ENCODE measurements at places on chromosomes 16 and 17.
A peak's percentile ranks its signal among the peaks of the same experiment; 100 is the strongest.

DNA sequence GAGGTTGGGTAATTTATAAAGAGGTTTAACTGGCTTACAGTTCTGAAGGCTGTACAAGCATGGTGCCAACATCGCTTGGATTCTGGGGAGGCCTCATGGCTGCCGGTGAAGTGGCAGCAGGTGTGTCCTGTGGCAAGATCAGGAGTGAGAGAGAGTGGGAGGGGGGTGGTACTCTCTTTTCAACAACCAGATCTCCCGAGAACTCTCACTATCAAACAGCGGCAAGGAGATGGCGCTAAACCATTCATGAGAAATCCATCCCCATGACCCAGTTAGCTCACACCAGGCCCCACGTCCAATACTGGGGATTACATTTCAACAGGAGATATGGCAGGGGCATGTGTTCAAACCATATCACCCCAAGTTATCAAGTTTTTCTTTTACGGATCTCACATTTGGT is 44.0 kb upstream of the CBX4 start:
- no peak for DNase-seq

DNA sequence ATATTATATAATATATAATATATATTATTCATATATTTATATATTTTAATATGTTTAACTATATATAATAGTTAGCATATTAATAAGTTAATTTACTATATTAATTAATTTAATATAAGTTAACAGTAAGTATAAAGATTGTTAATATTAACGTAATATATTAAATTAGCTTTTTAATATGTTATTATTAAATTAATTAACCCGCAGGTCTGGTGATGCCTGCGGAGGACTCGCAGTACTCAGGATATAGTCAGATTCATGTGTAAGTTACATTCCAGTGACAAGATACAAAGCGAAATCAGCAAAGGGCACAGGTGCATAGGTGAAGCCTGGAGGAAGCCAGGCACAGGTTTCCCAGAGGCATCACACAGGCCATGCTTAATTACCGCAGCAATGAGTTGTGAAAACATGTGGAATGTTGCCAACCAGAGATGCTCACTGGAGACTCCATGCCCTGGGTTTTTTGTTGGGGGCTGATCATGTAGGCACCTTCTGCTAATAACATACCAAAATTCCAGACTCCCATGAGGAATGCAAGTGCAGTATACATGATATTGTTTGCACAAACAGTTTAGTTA is 130.4 kb upstream of the MPHOSPH6 start:
- no peak for DNase-seq

DNA sequence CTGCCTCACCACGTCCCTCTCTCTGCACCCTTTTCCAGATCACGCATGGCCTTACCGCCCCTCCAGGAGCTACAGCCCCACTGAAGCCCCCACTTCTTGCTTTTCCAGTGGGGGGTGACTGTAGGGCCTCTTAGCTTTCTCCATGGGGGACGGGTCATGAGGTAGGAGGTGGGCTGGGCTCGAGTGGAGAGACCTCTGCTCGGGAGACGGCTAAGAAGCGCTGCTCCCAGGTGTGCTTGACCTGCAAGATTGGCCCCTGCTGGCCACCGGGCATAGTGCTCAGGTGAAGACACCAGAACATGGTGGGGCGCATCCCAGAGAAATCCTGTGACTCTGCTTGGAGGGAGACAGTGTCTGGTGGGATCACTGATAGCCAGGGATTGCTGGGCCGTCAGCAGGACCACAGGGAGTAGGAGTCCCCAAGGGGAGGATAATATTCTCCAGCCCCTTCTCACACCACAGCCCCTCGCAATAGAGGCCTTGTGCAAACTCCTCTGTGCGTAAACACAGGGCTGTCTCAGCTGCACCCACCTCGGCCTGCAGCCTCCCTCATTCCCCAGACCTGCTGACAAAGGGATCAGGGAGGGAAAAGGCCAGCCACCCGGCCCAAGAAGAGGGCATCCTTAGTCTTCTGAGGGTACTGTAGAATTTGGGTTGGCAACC is 8.9 kb upstream of the GALK1 start:
- no peak for DNase-seq

GRCh38 chr16:67842509-67843342 is 606 bp downstream of the THAP11 start:
- DNase-seq = no peak

- no peak for DNase-seq
Observed at GRCh38 chr16:22217890-22218730, 12.0 kb downstream of the EEF2K start.

GRCh38 chr17:5035315-5035714 is at the start of gene SLC52A1:
SLC52A1 (minus strand) TSS chr17:5035426; CDS start chr17:5034606, 820 bp downstream.
- no peak for DNase-seq

GRCh38 chr17:60047590-60047989 is 31.1 kb downstream of the HEATR6 start:
- DNase-seq = no peak

DNA sequence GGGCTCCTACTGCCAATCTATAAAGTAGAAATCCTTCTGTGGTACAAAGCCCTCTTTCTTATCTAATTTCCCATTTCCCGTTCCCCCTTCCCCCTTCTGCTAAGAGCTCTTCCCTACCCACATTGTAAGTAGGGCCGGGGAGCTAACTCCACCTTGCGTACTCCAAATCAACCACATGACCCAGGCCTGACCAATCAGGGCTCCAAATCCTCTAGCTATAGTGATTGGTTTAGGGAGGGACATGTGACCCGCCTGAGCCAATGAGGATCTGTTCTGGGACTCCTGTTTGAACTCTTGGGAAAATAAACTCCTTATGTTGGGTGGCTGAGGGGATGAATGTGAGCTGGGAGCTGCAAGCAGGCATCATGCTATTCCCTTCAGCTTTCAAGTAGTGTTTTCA is 40.9 kb upstream of the MEOX1 start:
- DNase-seq = no peak

DNA sequence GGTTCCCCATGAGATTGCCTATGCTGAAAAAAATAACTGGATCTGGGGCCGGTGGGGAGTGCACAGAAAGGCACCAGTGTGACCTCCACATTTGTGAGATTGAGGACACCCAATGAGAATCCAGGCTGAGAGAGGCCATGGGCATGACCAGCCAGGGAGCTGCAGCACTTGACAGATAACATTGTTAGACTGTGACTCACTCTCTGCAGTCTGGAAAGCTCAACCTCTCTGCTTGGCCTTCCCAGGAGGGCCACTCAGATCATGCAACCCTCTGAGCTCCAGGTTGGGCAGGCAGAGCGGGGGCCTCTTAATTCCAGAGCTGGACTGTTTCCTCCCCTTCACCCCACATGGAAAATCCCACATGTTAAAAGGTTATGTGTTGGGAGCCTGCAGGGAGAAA is 30.1 kb downstream of the FZD2 start:
- DNase-seq = peak; percentile 86

DNA sequence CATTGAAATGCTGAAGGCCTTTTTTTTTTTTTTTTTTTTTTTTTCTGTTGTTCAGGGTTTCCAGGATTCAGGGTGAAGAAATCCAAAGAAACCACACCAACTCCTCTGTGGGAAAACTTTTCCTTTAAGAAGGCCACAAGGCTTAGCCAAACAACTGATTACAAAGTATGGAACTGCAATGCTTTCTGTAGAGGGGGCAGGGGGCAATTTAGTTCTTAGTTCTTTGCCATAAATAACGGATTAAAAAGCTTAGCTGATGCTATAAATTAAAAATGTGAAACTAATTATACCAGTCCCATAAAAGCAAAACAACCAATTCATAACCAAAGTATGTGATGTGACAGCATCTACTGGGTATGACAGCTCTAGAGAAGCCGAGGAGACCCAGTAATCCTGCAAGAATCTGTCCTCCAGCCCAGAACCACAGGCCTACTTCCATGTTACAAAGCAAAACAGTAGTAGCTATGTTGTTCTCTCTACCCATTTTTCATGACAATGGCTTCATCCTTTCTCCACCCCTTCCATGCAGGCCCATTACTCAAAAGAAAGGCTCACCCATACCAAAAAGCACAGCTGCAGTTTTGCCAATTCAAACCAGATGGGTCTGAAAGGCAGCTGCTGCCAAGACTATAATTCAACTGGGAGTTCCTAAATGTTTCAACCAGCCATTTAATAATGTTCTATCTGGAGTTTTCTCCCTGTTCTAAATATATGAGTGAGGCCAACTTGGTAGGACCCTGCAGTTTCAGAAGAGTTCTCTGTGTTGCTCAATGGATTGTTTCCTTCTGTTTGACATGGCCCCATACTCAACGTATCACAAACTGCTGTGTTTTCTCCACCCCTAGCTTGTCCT is 167.1 kb upstream of the ZFHX3 start:
- DNase-seq = peak; percentile 98

DNA sequence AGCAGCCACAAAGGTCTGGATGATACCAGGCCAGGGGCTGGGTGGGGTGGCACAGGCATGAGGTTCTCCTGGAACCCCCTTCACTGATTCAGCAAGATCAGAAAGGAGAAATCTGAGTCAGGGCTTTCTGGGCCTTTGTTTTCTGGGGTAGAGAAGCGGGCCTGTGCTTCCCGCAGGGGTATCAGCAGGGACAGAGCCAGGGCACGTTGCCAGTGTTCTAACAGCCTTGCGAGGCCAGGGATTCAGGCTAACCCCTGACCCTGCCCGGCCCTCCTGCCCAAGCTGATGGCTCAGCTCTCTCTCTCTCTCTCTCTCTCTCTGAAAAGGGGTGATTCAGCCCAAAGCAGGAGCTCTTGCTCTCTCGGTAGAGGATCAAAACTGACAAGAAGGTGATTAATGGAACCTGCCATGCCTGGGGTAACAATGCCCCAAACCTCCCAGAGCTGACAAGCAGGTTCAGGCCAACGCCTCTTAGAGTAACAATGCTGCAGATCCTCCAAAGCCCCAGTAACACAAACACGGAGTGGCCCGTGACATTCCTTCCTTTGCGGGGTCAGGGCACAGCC is 2.0 kb upstream of the KRT13 start:
- DNase-seq = no peak

DNA sequence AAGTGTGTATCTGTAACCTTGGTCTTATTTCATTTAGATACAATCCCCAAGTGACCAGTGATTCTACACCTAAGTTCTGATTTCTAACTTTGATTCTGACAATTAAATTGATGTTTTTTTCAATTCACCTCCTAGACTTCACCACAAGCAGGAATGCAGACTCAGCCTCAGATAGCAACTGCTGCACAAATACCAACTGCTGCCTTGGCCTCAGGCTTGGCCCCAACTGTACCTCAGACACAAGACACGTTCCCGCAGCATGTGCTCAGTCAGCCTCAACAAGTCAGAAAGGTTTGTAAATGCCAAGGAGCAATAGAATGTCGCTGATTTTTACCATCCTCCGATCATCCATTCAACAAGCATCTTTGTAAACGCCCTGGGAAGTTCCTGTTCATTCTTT is 177.7 kb downstream of the MRTFB start:
- DNase-seq = no peak

Measured in AG04449 (cell line).